ENCODE measurements at places on chromosomes 6 and 20. TPM values are rescaled to one million over a fixed set of nuclear protein-coding genes. Genes with fewer than 3 reads are reported as not detected.

The OR2J3 gene
- not detected for polyA plus RNA-seq

The MEI4 gene
- polyA plus RNA-seq = 2.1 TPM

The HLA-DRA gene
- polyA plus RNA-seq = 110 TPM

The CCN5 gene
- not detected for polyA plus RNA-seq

The SRMS gene
- 0.08 TPM for polyA plus RNA-seq

The ZNF165 gene
- polyA plus RNA-seq = 4.8 TPM

The F13A1 gene
- 13.2 TPM for polyA plus RNA-seq

DNA sequence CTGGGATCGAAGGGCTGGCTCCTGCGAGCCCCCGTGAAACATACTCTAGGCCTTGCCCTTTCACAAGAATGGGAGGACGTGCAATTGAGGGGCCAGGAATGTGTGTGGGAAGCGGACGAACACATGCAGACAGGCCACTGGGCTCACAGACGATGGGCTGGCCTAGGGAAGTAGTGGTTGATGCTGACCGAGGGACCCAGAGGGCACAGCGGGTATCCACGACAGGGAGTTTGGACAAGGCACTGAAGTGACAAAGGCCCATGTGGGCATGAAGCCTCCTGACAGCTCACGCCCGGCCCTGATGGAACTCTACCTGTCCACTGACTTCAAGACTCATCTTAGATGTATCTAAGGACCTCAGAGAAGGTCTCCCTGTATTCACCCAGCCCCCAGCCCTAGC lies 52.2 kb downstream of the MYH7B start:
- DNase-seq = no peak

GRCh38 chr6:7185561-7185960 lies 77.8 kb downstream of the RREB1 start:
- no peak for DNase-seq

DNA sequence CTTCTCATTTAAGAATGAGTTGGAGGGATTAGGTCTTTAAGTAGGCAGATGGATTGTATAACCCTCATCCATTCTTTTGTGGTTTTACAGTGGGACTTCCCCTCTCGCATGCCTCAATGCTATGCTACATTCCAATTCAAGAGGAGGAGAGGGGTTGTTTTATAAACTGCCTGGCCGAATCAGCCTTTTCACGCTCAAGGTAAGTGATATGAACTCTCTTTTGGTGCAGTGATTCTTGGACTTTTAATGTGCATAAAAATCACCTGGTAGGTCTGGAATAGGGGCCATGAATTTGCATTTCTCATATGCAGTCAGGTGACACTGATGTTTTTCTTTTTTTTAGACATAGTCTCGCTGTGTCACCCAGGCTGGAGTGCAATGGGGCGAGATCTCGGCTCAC lies 10.8 kb downstream of the ASXL1 start:
- no peak for DNase-seq

GRCh38 chr20:59752101-59752586 lies 147.8 kb downstream of the PHACTR3 start:
- DNase-seq = no peak

DNA sequence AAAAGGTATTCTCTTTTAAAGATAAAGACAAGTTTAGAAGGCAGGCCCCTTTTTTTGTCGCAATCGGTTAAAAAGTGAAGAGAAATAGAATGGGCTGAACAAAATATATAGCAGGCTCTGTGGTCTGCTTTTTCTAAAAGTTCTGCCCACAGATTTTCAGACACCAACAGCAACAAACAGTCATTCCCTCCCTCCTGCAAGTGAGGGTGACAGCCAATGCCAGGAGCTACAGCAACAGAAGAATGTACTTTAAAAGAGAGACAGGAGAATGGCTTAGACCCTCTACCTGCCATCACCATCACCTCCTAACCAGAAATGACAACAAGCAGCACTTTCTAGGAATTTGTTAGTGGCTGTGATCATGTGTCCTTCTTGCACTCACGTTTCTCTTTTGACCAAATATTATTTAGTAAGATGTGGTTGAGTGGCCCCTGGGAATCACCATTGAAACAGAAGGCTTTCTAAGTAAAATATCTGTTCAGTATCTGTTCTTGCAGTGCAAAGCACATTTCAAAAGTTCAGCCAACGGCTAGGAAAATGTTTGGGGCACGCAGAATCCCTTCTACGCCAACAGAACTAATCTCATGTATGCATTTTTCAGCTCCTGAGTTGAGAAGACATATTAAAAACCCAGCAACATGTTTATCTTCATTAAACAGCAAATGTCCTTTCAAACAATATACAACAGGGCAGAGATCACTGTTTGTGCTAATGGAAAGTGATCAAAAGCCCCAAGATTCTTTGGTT lies 248.5 kb downstream of the ATXN1 start:
- DNase-seq = no peak

DNA sequence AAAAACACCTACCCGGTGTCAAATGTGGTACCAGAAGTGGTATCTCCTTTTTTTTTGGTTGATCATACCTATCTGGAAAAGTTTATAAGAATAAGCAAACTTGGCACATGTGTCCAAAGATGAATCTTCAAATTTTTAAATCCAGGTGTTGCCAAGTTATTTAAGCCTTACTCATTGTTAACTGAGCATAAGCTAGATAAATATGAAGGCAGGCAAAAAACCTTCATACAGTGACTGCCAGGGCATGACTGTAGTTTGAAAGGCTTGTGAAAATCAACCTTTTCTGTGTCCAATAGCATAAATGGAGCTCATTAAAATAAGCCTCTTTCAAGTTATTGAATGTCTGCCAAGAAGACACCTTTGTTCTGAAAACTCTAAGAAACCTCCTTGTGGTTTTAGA lies 699.2 kb downstream of the DOK5 start:
- DNase-seq = no peak

DNA sequence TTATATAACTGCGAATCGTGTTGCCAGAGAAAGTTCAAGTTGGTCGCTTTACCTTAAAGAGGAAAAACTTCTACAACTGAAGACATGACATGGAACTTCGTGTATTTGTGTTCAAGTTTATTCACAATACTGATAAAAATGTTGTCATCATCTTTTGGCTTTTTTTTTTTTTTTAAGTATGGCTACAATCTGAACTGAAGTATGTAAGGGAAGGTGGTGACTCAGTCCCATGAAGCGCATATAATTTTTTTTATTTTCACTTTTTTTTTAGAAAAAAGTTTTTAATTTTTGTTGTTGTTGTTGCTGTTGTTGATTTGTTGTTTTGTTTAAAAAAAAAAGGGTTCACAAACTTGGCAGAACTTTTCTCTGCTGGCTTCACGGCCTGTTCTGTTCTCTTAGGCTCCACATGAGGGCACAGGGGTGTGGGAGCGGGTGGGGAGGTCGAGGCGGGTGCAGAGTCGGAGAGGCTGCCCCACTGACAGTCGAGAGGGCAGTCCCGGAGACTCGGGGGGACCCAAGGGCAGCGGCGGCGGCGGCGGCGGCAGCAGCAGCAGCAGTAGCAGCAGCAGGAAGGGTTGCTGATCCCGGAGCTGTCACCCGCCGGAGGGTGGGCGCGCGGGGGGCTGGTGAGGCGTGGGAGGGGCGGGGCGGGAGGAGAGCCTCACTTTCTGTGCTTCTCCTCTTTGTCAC lies 17.0 kb downstream of the TFAP2A start:
- no peak for DNase-seq

- DNase-seq = no peak
These were observed 19.9 kb downstream of the ZNF451 start for GRCh38 chr6:57109880-57110279.
